ENCODE measurements at places on chromosomes 16 and 17.

DNA sequence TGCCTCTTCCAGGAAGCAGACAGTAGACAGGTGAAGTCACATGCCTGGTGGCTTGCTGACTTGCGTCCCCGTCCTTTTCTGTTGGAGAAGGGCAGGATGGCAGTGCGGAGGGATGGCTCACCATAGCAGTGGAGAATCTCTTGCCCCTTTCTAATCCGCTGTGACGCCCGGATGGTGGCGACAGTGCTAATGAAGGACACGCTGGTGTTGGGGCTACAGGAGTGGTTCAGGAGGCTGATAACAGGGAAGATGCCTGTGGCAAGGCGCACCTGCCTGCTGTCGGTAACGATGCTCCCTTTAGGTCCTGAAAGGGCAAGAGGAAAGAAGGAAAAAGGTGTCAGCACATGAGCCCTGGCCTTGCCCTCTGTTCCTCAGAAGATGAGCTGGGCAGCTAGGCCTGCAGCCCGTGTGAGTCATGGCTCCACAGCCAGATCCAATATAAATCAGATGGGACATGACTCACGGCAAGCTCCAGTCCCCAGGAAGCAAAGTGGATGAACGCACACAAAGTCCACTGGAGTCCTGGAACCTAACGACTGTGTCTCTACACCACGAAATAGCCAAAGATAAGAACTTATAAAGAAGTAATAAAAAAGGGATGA lies 25.5 kb downstream of the SERPINF1 start:
- DNase-seq: no peak

DNA sequence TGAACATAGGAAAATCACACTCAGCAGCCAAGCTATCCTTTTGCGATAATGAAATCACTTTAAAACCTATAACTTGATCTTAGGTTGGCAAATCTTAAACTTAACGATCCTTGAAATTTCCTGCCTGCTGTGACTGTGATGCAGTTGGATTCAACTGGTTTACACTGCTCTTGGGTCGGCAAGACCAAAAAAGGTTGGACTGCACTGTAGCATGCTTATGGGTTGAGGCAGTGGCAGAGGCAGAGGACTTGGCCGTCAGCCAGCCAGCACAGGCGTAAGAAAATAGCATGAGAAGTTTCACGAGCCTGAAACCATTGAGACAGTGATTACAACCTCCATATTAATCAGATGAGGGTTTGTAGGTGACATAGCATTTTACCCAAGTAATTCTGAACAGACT lies 21.4 kb downstream of the WSB1 start:
- DNase-seq: no peak

DNA sequence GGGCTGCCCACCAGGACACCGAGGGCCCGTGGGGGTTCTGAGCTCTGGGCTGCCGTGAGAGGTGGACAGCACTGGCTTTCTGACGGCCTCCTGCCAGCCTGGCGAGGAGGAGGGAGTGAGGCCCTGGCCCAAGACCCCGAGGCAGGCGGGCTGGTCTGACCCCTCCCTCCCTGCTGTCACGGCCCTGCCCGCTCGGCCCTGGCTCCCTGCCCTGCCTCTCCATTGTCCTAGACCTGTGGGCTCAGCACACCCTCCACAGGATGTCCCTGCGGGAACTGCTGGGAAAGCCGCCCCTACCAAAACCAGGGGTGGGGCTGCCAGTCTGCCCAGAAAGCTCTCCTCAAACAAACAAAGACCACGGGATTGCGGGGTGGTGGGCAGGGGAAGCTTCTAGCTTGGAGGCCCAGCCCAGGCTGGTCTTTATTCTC lies 20.7 kb downstream of the SPNS2 start:
- no peak for DNase-seq

DNA sequence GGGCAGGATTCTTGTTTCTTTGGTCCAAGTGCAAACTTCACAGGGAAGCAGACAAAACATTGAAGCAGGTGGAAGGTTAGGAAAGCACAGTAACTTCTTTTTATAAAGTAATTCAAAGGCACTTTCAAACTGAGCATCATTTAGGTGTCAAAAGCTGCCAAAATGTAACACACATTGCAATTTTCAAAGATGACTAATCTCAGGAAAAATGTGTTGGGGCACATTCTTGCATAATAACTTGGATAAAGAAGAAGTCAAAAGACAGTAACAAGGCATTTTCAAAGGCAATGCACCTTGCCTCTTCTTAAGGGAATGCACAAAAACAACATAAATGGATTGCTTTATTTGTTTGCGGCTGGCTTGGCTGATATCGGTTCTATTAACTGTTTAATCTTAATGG lies 3.6 kb downstream of the KCNJ2 start:
- no peak for DNase-seq

DNA sequence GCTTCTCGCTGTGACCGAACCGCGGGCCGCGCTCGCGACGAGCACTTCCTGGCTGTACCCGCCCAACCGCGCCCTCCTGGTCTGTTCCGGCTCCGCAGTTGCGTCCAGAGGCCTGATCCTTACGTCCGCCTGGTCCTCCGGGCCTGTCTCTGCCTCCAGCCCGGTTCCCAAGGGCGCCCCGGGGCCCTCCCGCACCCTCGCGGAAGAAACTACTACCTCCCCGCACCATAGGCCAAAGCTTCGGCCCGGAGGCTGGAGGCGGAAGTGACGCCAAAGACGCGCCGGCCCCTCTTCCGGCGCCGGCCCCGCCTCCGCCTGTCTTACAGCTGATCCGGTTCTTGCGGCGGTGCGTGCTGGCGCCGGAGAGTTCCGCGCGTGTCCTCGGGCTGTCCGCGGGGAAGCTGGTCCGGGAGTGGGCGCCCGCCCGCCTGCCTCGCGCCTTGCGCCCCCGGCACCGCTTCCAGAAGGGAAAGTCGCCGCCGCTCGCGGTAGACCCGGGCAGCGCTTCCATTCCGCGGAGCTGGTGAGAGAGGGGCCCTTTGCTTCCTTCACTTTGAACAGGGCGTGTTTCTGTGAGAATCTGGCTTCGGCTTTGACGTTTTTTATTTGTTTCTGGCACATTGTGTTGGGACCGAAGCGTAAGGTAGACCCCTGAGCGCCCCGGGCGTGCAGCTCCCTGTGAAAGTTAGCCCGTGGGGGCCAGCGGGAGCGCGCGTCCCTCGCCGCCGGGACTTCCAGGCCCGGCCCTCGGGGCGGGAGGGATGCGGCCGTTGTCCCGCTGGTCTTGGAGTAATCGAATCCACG lies at the start of gene ZNF778:
Gene ZNF778 (plus strand): TSS at position 316 of the 804 bp plus-strand sequence. CDS start 3,425 bp downstream, outside the sequence.
- no peak for DNase-seq

GRCh38 chr16:75108792-75109731 lies 7.5 kb downstream of the LDHD start:
- DNase-seq: peak; percentile 40

DNA sequence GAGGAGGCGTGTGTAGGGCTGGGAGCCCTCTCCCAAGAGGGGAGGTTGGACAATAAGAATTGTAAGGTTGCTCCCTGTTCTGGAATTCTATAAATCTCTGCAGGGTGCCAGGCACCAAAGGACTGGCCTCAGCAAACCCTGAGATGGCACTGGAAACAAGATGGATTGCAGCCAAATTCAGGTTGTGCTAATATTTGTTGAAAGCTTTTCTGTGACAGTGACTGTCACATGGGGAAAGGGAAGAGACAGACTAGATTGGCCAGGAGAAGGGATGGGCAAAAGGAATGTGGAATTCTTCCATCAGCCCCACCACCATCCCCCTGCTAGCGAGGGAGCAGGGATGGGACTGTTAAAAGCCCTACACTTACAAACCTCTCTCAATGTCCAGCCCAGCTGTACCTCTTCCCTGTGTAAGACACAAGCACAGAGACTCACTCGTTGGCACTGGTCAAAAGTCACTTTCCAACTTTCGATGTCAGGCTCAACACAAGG lies 62.4 kb downstream of the SOX9 start:
- DNase-seq: no peak

DNA sequence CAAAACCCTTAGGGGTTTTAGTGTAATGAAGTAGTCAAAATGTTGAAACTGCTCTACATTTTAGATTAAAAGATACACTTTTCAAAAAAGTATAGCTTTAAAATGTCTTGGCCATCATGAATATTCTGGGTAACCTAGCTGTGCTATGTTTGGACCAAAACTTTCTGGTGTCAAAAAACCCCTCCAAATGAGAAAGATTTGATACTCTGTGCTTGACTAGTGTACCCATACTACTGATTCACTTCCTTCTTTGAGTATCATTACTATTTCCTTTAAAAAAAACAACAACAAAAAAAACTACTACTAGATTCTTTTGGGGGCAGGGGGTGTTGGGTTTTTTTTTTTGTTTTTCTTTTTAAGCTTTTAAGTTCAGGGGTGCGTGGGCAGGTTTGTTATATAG lies 37.3 kb downstream of the PTRH2 start:
- DNase-seq: no peak

DNA sequence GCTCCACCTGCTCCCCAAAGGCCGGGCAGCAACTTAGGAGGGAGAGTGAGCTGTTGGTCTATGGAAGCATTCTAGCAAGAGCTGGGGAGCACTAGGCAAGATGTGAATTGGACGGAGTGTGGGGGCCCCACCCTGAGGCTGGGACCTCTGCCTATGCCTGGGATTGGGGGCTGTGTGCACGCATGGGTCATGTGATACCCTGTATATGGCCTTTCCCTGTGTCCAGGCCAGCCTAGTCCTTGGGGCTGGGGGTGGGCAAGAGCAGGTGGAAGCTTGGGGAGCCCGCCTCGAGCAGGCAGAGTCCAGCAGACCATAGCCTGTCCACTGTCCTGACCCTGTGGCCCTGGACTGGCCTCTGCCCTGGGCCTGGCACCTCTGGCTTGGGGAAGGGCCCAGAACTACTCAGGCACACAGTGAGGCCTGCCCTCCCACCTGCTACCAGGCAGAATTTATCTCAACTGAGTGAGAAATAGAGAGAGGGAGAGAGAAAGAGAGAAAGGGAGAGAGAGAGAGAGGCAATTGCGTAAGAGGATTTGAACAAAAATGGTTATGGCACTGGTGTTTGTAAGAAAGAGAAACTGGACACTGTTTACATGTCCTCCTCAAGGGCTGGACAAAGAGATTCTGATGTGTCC lies 19.1 kb downstream of the PDP2 start:
- no peak for DNase-seq

- no peak for DNase-seq
These were observed 1472.4 kb upstream of the GOT2 start for GRCh38 chr16:60206516-60206915.

DNA sequence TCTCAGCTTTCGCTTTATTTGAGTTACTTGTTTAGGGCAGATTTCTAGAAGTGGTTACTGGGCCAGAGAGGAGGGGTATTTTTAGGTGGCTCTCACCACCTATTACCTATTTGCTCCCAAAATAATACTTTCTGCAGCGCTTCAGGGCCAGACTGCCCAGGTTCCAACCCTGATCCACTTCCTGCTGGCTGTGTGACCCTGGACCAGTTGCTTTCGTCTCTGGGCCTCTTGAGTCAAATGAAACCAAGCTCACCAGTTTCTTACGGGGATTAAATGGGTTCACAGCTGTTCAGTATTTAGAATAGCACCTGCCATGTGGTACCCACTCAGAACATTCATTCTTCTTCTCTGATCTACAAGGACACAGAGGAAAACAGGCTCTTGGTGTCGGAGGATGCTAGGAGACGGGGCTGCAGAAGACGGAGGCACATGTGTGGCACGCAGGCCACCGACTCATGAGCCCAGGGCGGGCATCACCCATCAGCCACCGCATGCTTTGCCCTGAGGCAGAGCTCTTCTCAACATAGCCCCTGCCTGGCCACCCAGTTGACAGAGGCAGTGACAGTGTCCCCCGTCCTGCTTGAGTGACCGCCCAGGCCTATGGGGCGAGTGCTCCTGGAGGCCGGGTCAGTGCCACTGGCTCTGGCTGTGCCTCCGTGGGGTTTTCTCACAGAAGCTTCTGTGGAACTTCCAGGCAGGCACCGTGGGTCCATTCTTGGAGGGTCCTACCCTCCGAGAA lies 149.0 kb upstream of the PLCG2 start:
- DNase-seq: no peak

DNA sequence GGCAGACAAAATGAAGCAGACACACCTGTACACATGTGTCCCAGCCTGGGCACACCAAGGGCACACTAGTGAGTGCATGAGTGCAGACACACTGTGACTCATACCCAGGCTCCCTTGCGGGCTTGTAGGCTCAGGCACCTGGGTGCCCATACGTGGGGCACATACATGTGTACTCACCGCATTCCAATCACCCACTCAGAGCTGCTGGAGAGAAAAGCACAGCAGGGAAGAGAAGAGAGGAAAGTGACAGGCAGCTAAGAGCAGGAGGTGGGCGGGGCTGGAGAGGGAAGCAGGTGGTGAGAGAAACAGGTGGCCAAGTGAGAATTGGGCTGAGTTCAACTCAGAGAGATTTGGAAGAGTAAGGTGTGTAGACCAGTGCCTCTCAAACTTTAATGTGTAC lies 54.0 kb downstream of the TMEM132E start:
- DNase-seq: no peak

DNA sequence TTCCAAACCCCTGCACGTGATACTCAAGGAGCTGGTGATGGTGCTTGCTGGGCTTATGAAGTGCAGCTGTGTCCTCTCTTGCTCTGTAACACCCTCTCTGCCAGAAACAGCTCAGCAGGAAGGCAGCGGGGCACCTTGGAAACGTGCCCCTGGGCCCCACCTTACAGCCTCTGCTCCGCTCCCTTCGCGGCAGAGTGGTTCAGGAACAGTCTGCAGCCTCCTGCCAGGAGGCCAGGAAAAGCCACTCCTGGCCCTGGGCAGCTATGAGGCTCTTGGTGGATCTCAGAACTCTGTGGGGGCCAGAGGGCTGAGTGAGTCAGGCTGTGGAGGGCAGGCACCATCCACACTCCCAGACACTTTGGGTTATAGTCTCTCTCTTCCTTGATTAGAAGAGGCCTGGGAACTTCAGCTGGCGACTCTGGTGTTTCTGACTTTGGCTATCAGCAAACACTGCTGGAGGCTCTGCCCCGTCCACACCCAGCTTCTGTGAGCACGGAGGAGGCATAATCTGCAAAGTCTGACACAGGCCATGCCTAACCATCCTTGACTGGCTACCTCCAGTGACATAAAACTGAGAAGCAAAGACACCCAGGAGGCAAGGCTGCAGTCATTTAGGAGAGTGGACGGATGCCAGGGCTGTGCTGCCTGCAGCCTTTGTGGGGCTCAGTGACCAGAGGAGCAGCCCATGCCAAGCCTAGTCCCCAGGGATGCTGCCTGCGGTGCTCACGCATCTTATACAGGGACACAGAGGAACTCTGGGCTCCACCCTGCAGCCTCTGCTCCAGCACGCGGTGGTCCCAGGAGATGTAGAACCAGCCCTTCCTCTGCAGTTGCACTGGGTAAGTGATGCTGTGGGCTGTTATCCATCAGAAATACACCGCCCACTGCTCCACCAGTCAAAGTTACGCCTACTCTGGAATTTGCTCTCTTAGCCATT lies 65.3 kb downstream of the METRNL start:
- DNase-seq: no peak

DNA sequence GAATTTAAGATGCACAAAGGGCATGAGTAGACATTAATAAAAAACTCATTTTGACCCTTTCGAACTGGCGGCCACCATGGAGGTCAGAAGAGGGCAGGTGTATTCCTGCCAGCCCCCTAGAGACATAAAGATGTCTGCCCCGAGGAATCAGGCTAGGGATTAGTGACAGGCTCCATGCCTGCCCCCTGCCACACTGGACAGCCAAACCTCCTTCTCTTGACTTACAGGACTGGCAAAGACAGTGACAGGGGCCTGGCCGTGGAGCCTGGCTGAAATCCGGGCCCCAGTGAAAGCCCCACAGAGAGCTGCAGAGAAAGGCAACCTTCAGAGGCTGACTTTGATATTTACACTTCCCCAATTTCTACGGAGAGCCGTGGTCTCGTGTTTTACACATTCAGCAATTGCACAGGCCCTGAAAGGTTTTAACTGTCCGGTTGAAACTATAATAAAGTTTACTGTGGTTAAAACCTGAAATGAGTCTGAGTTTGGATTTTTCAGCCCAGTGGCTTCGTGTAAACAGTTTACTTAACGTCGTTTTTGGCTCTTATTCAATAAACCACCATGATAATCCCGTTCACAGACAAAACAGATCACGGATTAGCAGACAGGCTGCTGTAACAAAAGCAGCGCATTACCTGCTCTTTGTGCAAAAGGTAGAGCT lies 243.9 kb upstream of the MYOCD start:
- no peak for DNase-seq
